Activated T-cell treated with anti-CD3 and anti-CD28 coated beads for 24 hours (primary cell): ENCODE measurements at places on chromosomes 7 and 10.

- DNase-seq = no peak
Measured at GRCh38 chr10:24463611-24464426, 254.9 kb downstream of the KIAA1217 start.

DNA sequence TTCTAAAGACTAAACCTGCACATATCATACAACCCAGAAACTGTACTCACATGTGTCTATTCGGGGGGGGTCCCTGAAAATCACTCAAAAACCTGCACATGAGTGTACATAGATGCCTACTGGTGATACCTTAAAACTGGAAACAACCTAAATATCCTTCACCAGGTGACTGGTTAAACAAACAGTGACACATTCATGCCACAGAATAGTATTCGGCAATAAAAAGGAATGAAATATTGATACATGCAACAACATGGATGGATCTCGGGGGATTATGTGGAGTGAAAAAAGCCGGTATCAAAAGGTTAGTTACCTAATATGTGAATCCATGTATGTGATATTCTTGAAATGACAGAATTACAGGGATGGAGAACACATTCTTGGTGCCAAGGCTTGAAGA, 32.1 kb upstream of the EGFR start:
- DNase-seq = no peak

GRCh38 chr10:101506829-101507661, 81.0 kb downstream of the POLL start:
- DNase-seq = no peak

GRCh38 chr7:143042159-143042789, 9.9 kb upstream of the OR6V1 start:
- no peak for DNase-seq

GRCh38 chr10:118340486-118340885, 1.6 kb downstream of the FAM204A start:
- no peak for DNase-seq

- no peak for DNase-seq
Measured at GRCh38 chr7:108091461-108091831, 38.7 kb downstream of the LAMB4 start.

GRCh38 chr7:139068544-139069399, 32.9 kb upstream of the ZC3HAV1L start:
- DNase-seq = no peak

GRCh38 chr10:69757553-69758309, 44.0 kb upstream of the COL13A1 start:
- no peak for DNase-seq

DNA sequence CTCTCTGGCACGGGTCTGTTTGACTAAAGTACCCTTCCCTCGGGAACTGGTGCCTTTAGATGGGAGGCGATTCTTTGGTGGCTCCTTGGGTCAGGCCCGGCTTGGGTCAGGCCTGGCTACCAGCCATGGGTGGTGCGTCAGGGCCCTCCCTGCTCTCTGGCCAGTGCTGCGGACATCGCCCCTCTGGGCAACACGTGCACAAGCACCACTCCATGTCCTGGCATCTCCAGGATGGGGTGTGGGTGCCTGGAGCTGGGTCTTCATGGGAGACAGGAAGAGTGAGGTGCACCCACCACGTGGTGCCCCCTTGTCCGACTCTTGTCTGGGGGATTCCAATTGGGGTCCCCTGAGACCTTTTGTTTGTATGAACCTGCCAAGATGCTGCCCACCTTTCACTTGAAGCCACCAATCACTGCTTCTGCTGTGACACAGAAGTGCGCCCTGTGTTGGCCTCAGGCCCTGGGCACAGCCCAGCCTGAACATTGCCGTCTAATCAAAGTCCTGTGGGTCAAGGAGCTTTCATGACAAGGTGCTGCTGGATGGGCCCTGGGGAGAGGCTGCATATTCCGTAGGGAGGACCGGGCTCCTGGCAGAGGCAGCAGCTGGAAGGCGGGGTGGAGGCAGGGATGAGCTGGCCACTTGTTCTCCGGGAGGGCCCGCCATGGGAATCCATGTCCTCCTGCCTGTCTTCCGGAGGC, 11.1 kb upstream of the PWWP2B start:
- DNase-seq = no peak

GRCh38 chr10:132309471-132309865, 1.7 kb upstream of the STK32C start:
- no peak for DNase-seq

DNA sequence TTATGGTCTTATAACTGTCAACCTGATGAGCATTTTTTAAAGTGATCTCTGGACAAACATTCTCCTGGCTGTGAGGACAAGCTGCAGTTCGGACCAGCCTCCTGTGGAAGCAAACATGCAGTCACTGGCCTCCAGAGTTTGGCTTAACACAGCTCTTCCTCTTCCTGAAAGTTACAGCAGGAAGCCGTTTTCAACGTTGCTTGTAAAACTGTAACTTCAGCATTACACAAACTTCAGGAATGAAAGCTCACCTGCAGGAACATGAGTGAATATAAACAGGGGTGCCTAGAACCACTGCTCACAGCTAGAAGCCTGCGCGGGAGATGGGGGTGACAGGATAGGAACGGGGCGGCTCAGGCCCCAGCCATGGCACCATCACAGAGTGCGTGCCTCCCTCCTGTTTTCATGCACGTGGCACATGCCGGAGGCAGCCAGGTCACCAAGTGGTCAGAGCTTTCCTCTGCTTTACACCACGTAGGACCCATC, 292.9 kb upstream of the PITRM1 start:
- no peak for DNase-seq

- DNase-seq = no peak
Measured at GRCh38 chr7:132568962-132569361, 7.3 kb downstream of the PLXNA4 start.

- DNase-seq = no peak
Measured at GRCh38 chr10:110700947-110701616, 56.9 kb downstream of the RBM20 start.

DNA sequence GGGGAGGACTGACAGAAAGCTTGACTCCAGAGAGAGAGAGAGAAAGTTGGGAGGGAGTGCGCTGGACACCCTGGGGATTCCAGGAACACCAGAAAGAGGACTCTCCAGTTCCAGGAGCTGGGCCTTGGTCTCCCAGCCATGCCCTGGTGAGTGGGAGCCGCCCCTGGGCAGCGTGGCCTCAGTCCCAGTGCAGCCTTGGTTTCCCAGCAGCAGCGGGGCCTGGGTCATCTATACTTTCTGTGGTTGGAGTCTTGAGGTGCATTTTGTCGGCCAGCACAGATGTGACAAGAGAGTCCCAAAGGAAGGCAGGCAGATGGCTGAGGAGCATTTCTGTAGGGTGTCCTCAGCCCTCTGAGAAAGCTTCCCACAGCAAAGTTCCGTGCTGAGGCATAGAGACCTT, 334.7 kb upstream of the ZNF32 start:
- no peak for DNase-seq

DNA sequence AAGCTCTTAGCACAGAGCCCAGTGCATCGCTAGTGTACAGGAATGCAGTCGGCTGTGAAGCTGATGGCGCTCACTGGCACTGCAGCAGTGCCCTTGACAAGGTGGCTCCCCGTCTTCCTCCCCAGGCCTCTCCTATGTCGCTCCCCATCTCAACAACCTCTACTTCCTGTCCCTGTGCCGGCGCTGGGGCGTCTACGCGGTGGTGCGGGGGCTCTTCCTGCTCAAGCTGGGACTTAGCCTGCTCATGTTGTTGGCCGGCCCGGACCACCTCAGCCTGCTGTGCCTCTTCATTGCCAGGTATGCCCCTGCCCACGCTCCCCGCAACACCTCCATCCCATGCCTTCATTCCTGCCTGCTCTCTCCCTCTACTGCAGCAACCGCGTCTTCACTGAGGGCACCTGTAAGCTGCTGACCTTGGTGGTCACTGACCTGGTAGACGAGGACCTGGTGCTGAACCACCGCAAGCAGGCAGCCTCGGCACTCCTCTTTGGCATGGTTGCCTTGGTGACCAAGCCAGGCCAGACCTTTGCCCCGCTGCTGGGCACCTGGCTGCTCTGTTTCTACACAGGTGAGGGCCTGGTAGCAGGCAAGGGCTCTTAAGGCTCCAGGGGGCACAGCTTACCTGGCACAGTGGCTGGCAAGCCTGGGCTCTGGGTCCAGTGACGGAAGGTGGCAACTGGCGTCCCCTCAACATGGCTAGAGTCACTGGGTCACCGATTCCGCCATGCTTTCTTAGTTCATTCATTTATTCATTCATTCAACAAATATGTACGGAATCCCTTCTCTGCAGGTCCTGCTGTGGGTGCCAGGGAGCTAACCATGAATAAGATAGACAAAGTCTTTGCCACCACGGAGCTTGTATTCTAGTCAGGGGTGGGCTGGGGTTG, 22.3 kb upstream of the C10orf95 start:
- no peak for DNase-seq

DNA sequence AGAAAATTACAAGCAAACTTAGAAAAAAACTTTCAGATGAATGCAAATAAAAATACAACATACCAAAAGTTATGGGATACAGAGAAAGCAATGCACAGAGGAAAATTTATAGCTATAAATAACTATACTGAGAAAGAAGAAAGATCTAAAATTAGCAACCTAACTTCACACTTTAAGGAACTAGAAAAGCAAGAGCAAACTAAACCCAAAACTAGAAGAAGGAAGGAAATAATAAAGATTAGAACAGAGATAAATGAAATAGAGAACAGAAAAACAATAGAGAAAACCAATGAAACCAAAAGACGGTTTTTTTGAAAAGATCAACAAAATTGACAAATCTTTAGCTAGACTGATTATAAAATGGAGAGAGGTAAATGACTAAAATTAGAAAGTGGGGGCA, 9.6 kb upstream of the STRA8 start:
- no peak for DNase-seq

DNA sequence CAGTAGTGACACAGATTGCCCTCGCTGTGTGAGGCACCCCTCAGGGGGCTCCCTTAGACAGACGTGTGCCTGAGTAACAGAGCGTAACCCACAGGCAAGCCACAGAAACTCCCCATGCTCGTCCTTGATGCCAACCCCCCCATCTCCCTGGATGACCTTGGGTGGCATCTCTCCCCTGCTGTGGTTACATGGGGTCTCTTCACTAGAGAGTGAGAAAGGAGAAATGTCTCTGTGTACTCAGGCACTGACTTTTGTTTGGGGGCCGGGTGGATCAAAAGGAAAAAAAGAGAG, 1.1 kb upstream of the ASB10 start:
- DNase-seq = no peak

DNA sequence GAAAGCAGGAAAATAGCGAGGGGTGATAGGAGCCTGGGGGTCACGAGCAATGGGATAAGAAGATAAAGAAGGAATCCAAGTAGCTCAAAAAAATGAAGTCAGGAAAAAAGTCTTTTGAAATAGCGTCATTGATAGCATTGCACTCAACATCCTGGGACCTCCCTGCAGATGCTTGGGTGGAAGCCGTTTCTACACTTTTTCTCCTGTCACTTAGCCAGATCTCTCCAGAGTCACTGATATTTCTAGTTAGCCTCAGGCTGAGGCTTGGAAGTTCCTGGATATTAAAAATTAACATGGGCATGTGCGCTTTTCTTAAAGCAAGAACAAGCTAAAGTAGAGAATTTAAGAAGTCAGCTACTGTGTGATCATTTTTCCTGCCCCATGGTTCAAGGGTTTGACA, 39.5 kb upstream of the CHST15 start:
- DNase-seq = no peak

GRCh38 chr10:100303724-100304319, 17.3 kb upstream of the BLOC1S2 start:
- no peak for DNase-seq

GRCh38 chr7:3517344-3517743, 216.3 kb downstream of the SDK1 start:
- no peak for DNase-seq

GRCh38 chr7:101960323-101960722, 142.9 kb downstream of the CUX1 start:
- no peak for DNase-seq

GRCh38 chr7:28629216-28629842, 217.0 kb downstream of the CREB5 start:
- no peak for DNase-seq

- DNase-seq = no peak
Measured at GRCh38 chr7:25029075-25029474, 49.1 kb upstream of the OSBPL3 start.

DNA sequence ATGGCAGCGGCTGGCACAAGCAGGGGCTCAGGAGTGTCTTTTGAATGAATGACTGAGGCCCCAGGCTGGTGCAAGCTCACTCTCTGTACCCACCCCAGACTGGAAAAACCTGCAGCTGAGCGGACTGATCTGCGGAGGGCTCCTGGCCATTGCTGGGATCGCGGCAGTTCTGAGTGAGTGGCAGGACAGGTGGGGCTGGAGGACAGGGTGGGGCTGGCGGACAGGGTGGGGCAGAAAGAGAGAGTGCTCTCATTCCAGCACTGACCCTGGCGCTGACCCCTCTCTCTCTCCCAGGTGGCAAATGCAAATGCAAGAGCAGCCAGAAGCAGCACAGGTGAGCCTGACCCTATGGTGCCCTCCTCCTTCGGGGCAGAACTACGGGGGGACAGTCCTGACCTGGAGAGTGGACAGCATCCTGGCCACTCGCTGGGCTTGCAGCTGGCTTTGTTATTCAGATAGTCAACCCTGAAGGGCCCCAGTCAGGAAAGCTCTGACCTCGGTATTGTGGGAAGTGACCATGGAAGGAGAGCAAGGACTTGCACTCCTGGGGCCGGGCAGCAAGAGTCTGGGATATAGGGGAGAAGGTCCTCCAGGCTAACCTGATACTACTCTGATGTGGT, 4.1 kb downstream of the FXYD4 start:
- no peak for DNase-seq

DNA sequence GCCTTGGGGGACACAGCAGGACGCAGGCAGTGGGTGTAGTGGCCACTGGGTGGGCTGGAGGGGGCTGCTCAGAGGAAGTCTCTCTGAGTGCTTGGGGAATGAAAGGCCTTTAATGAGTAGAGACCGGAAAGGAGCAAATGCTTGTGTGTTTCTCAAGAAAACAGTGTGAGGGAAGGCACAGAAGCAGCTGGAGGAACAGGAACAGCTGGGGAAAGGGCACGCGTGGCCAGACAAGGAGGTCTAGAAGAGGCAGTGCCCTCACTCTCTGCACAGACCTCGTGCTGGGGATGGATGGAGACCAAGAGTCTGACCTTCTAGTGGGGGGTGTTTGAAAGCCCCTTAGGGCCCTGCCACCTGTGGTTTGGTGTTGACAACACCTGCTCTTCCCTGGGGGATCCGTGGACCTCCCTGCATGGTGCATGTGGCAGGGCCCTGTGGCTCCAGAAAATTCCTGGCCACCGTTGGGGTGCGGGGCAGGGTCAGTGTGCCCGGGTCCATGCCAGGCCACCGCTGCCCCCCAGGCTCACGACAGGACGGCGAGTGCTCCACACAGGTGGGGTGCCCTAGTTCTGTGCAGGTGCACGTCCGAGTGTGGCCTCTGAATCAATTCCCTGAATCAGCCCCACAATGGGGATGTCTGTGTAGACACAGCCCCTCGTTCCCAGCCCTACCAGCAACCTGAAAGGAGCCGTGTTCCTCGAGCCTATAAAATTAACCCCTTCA, 25.9 kb upstream of the FAM20C start:
- no peak for DNase-seq

DNA sequence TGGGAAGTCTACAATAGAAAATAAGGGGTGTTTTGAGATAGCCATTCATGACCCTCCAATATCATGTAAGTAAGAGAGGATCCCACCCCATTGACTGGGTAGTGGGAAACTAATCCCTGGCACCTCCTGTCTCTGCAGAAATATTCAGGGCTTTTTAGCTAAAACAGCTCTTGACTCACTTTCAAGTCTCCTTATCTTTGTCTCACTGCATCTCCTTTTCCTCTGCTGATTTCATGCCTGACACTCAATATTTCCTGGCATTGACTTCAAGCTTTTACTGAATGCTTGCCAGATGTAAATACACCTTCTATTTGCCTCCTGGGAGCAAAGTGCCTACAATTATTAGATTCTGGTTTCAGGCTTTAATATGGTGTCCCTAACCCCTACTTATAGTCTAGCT, 57.1 kb downstream of the CHRM2 start:
- no peak for DNase-seq

- no peak for DNase-seq
Measured at GRCh38 chr7:6323967-6324701, 51.7 kb upstream of the CYTH3 start.
